ENCODE measurements at places on chromosomes 6 and 20. TPM values are rescaled to one million over a fixed set of nuclear protein-coding genes. Genes with fewer than 3 reads are reported as not detected.

The CCM2L gene
- 13.3 TPM for total RNA-seq

GRCh38 chr20:18778690-18779392, 34.7 kb upstream of the SCP2D1 start:
- no peak overlapping the region for H3K27ac ChIP-seq
- peak; percentile 52 for DNase-seq
- H3K36me3 ChIP-seq: no peaks in the 10 kb centered on the region
- no peaks in the 10 kb centered on the region for H3K4me1 ChIP-seq

The MEP1A gene
- not detected for total RNA-seq

The TPBG gene
- total RNA-seq: 26.7 TPM

- no peak for DNase-seq
- no peaks in the 10 kb centered on the region for H3K27me3 ChIP-seq
- H3K4me1 ChIP-seq: peaks cover 4% of the 10 kb centered on the region
- H3K27ac ChIP-seq: no peak overlapping the region
Measured at GRCh38 chr20:20571068-20571780, 141.2 kb downstream of the RALGAPA2 start.

The AKAP7 gene
- total RNA-seq: 18.4 TPM

The PHACTR1 gene
- total RNA-seq: 11.7 TPM

DNA sequence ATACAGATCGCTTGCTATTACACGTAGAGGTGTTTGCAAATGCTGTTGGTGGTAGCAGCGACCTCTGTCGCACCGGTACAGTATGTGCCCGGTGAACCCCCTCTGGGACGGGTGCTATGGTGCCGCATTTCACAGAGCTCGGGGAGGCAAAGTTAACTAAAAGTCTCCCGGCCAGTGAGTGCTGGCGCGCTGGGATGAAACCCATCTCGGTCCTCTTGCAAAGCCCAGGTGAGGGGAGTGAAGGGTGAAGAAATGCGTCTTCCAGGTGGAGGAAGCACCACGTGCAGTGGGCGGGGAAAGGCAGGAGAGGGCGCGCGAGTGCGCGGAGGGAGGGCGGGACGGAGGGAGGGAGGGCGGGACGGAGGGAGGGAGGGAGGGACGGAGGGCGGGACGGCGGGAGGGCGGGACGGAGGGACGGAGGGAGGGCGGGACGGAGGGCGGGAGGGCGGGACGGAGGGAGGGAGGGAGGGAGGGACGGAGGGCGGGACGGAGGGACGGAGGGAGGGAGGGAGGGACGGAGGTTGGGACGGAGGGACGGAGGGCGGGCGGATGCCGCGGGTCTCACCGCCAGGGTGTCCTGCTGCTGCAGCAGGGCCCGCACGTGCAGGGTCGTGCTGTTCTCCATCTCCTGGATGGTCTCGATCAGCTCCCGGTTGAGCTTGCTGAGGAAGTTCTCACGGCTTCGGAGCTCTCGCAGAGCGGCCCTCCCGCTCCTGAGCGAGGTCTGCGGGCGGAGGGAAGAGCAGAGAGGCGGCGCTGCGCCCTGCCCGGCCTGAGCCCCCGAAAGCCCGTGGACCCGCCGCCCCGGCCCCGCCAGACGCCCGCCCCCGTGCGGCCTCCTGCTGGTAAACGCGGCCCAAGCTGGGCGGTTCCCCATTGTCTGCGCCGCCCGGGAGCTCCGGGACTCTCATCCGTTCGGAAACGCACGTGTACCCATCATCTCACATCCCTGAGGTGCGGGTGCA, 11.7 kb downstream of the C20orf96 start:
- 0 out of 2 replicates have a peak, but pooled peaks cover 4% of the 10 kb centered on the region for H3K36me3 ChIP-seq
- peak overlapping the region; percentile 50 for H3K4me3 ChIP-seq
- no peaks in the 10 kb centered on the region for H3K27me3 ChIP-seq
- peak; percentile 90 for DNase-seq

GRCh38 chr6:134768931-134769330, 181.0 kb downstream of the ALDH8A1 start:
- no peak overlapping the region for H3K27ac ChIP-seq
- DNase-seq: no peak
- H3K4me3 ChIP-seq: no peak overlapping the region
- H3K4me1 ChIP-seq: no peaks in the 10 kb centered on the region
- no peaks in the 10 kb centered on the region for H3K36me3 ChIP-seq

The C2 gene
- 1.7 TPM for total RNA-seq

The TAGAP gene
- total RNA-seq: not detected

DNA sequence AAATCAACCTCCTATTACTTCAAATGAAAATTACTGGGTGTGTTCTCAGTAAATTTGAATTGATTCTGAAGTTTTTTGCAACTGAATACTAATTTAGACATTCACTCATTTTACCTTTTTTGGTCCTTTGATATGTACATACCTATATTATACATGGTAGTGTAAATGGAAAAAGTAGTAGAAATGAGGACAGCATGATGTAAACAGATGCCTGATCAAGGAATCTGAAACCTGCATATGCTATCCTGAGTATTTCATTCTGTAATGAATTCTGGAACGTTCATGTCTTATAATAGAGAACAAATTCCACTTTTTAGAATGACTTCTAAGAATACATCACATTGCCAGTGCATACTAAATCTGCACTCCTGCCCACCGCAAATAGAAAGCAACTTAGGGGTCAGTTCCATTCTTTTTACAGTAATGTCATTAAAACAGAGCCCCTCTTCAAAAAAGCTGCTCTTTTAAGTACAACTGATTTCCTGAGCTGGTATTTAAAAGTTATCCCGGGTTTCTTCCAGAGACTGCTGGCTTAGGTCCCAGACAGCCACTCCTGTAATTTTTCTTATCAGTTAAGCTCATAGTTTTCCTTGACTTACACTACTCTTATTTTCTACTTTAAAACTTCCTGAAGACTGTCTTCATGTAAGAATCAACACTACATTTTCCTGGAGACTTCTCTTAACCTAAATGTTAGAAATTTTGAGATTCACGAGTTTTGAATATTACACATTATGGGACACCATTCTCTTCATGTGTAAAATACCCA, 48.4 kb downstream of the MAP3K7 start:
- peaks cover 4% of the 10 kb centered on the region for H3K36me3 ChIP-seq
- no peak for DNase-seq

DNA sequence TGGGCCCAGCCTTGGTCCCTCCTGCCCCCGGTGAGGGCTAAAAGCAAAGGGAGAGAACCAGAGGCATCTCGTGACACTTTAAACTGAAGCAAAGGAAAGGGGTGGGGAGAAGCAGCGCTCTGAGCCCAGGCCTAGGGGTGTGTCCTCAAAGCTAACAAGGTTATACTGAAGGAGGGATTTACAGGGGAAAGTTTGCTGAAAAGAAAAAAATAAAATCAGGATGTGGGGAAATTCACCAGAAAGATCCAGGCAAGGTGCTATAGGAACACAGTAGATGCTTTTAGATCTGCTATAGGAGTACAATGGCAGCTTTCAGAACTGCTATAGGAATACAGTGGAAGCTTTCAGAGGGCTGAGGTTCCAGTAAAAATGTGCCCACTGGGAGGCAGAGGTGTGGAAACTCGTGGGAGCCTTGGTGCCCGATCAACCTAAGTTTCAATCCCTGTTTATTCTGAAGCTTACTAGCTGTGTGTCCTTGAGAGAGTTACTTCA, at the start of gene COL9A1:
Gene COL9A1 (minus strand): TSS at position 51 of the 492 bp plus-strand sequence. CDS start 160 bp downstream, outside the sequence.
- no peak within 1 kb of the TSS for H3K4me3 ChIP-seq
- no peaks in the 10 kb centered on the region for H3K36me3 ChIP-seq
- no peaks in the 10 kb centered on the region for H3K27me3 ChIP-seq
- H3K4me1 ChIP-seq: peaks cover 8% of the 10 kb centered on the region
- DNase-seq: no peak

GRCh38 chr6:108556250-108556649, 4.5 kb upstream of the FOXO3 start:
- no peak overlapping the region for H3K27ac ChIP-seq
- no peak overlapping the region for H3K4me3 ChIP-seq
- H3K36me3 ChIP-seq: no peaks in the 10 kb centered on the region
- no peak for DNase-seq

- H3K4me1 ChIP-seq: peaks cover 21% of the 10 kb centered on the region
- no peak overlapping the region for H3K27ac ChIP-seq
- no peak for DNase-seq
- no peaks in the 10 kb centered on the region for H3K27me3 ChIP-seq
- no peaks in the 10 kb centered on the region for H3K36me3 ChIP-seq
Measured at GRCh38 chr6:144314003-144314485, 28.9 kb downstream of the UTRN start.

DNA sequence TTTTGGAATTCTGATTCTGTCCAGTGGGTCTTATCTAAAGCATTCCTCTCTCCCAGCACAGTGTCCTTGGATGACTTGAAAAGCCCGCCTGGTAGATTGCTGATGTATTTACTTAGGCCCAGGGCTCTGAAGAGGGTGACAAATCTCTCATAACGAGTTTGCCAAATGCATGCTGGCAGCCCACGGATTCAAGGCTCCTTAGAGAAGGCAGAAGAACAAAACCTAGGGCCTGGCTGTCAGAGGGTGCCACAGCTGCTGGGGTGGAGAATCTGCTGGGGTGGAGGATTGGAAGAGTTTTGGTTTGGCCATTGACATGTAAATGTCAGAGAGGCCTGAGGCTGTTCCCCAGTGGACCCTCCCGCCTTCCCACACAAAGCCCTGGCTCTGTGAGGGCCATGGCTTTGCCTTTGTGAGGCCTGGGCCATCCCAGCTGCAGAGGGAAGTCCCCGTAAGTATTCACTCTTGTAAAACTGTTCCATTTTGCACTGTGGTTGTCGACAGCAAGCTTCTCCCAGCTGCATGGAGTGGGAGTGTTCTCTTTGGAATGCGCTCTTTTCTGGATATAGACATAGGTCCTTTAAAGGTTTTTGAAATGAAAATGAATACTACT, 50.3 kb downstream of the ANKRD6 start:
- H3K36me3 ChIP-seq: no peaks in the 10 kb centered on the region
- peaks cover 27% of the 10 kb centered on the region for H3K4me1 ChIP-seq
- peak overlapping the region; percentile 55 for H3K27ac ChIP-seq
- H3K27me3 ChIP-seq: no peaks in the 10 kb centered on the region
- peak; percentile 88 for DNase-seq

DNA sequence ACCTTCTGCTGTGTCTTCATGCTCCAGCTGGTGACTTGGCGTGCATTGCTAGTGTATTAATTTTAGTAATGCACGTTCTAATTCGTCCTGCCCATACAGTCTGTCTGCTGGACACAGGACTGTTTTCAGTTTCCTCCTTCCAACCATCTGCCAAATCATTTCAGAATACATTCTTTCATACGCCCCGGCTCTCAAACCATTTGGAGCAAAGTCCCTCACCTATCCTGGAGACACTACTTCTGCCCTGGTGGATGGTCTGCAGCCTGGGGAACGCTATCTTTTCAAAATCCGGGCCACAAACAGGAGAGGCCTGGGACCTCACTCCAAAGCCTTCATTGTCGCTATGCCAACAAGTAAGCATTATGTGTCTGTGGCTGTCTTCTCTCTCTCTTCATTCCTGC, 60.5 kb downstream of the FNDC1 start:
- no peak overlapping the region for H3K4me3 ChIP-seq
- H3K27me3 ChIP-seq: peaks cover 32% of the 10 kb centered on the region
- H3K27ac ChIP-seq: no peak overlapping the region
- peak; percentile 12 for DNase-seq

The TFAP2C gene
- total RNA-seq: 9.4 TPM

The FAM83D gene
- total RNA-seq: 81.6 TPM

DNA sequence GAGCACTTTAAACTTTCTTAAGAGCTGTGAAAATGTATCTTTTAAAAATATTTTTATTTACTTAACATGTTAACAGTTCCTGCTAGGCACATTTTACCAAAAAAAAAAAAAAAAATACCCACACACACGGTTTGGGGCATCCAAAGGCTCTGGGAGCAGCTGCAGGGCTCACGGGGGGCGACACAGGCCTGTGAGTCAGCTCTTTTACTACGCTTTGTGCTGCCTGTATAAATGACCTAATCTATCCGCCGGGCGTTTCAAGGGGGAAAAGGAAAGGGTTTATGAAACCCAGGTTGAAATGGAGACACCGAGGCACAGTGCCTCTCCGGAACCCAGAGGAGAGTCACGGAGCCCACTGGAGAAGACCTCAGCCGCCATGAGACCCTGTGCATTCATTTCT, 40.4 kb downstream of the DLL1 start:
- H3K27me3 ChIP-seq: no peaks in the 10 kb centered on the region
- H3K4me3 ChIP-seq: no peak overlapping the region
- no peak for DNase-seq
- H3K27ac ChIP-seq: no peak overlapping the region
- no peaks in the 10 kb centered on the region for H3K36me3 ChIP-seq
- no peaks in the 10 kb centered on the region for H3K4me1 ChIP-seq

GRCh38 chr6:98041921-98042320, 758.9 kb upstream of the MMS22L start:
- peaks cover 77% of the 10 kb centered on the region for H3K4me1 ChIP-seq
- peak overlapping the region; percentile 7 for H3K4me3 ChIP-seq
- H3K27ac ChIP-seq: peak overlapping the region; percentile 96
- no peaks in the 10 kb centered on the region for H3K27me3 ChIP-seq
- no peaks in the 10 kb centered on the region for H3K36me3 ChIP-seq
- peak; percentile 58 for DNase-seq

The ETV7 gene
- total RNA-seq: 0.19 TPM

- H3K27ac ChIP-seq: no peak overlapping the region
- no peaks in the 10 kb centered on the region for H3K4me1 ChIP-seq
- H3K36me3 ChIP-seq: no peaks in the 10 kb centered on the region
- peak; percentile 41 for DNase-seq
- no peak overlapping the region for H3K4me3 ChIP-seq
Measured at GRCh38 chr20:36481380-36482043, 59.8 kb upstream of the MYL9 start.

DNA sequence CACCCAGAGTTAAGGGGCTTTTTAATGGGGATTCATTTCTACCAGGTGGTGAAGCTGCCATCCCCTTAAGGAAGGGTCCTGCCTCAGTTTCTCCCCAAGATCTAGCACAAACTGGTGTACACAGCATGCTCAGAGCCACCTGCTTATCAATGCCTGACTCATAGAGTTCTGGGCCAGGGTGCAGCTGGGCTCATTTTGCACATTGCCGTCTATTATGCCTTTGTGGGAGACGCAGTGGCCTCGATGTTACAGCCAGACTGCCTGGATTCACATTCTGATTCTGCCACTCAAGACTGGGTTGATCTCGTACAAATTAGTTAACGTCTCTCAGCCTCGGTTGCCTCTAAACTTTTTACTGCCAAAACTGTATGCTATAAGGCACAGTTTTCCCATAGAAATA, 365.7 kb downstream of the ZFAND3 start:
- H3K27me3 ChIP-seq: no peaks in the 10 kb centered on the region
- no peak overlapping the region for H3K27ac ChIP-seq
- no peaks in the 10 kb centered on the region for H3K36me3 ChIP-seq
- DNase-seq: no peak

DNA sequence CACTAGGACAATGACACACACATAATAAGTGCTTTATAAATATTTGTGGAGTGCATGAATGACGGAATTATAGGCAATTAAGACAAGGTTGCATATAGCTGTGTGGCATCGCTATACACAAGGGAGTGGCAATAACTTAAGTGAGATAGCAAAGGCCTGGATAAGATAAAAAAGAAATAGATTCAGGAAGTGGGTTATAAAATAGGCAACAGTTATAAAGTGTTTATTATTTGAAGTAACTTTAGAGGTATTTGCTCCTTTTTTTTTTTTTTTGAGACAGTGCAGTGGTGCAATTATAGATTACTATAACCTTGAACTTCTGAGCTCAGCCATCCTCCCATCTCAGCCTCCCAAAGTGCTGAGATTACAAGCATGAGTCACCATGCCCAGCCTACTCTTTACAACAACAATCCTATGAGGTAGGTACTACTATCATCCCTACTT, 75.9 kb upstream of the LOC128125822 start:
- H3K4me1 ChIP-seq: no peaks in the 10 kb centered on the region
- no peak overlapping the region for H3K27ac ChIP-seq
- no peaks in the 10 kb centered on the region for H3K27me3 ChIP-seq
- no peak overlapping the region for H3K4me3 ChIP-seq
- no peaks in the 10 kb centered on the region for H3K36me3 ChIP-seq
- no peak for DNase-seq

The MAS1 gene
- 0.03 TPM for total RNA-seq
